ENCODE measurements at places on chromosomes 4 and X.

GRCh38 chr4:792626-793092, 33.3 kb downstream of the CPLX1 start:
- no peak for DNase-seq

- DNase-seq: no peak
Measured at GRCh38 chr4:89248879-89249281, 58.7 kb downstream of the GPRIN3 start.

- DNase-seq: no peak
Measured at GRCh38 chrX:67692246-67692645, 148.4 kb downstream of the AR start.

GRCh38 chr4:37522996-37523395, 163.2 kb downstream of the RELL1 start:
- no peak for DNase-seq

- DNase-seq: no peak
Measured at GRCh38 chr4:162977788-162978187, 188.9 kb downstream of the NAF1 start.

DNA sequence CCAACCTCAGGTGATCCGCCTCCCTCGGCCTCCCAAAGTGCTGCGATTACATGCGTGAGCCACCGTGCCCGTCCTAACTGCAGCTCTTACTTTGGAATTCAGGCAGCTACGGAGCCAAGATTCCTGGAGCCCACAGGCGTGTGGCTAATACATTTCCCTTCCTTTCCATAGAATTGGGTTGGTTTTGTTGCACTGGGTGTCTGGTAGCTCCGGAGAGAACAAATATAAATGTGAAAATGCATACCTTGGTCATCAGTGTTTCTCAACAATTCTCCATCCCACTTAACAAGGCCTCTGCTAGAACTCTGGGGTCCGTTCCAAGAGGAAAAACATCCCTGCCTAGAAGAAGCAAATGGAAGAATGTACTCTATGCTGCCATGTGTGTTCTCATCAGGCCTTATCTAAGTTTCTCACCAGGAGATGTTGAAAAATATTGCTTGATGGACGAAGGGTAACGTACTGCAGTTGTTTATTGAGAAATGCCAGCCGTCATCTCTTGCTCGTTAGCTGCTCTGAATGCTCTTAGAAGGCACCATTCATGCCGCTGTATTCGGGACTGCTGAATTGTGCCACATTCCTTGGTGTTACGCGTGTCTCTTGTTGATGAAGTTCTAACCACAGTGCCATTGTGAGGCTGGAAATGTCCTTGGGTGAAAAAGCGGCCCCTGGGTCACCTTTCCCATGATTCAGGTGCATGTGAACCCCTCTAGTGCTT, 50.5 kb upstream of the CD99 start:
- no peak for DNase-seq

DNA sequence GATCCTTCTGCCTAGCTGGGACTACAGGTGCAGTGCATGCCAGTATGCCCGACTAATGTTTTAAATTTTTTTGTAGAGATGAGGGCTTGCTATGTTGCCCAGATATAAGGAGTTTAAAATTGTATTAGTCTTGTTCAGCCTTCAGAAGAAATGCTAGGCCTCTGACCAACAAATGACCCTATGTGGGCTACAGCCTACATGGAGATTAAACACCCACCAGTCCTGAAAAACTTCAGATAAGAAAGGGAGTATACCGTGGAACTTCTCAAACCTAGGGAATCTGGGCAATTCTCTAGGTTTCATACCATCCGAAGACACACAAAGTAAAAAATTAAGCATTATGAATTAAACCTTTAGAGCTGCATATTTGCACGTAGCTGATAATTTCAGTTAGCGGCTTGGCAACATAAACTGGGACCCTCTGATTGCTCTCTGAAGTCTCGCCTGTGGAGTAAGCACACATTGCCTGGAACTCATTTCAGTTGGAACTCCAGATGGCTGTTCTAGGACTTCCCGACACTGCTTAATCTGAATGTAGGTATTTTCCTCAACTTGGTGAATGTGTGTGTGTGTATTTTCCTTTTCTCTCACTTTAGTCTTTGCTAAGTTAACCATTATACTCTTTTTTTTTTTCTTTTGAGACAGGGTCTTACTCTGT, 33.0 kb downstream of the MOB1B start:
- no peak for DNase-seq
